ENCODE measurements at places on chromosomes 6 and 20.

GRCh38 chr6:49430866-49431265 lies 32.2 kb downstream of the MMUT start:
- no peaks in the 10 kb centered on the region for H3K4me1 ChIP-seq
- peaks cover 18% of the 10 kb centered on the region for H3K36me3 ChIP-seq
- no peak for DNase-seq
- H3K4me3 ChIP-seq, result no peak overlapping the region

DNA sequence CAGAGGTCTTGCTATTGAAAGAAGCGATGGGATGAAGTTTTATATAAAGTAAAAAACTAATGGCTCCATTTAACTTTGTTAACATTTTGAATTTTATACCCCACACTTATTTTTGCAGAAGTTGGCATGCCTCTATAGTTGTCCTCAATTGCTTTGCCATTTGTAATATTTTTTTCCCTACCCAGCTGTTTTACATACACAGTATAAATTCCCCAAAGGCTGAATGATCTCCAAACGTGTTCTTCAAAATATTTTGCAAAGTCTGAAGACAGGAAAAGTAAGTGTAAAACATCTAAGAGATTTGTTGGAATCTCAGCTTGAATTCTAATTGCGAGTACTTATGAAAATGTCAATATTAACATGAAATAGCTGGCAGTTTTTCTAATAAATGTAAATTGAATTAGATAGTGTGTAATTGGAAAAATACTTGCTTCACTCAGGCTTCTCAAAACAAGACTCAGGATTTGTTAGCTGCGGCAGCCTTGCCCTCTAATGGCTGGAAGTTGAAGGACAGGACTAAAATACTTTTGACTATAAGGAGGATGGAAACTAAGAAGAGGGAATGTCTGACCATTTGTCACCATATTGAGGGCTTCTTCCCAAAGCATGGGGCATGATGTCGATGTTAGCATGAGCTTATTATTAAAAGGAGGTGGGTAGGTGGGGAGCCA lies 226.8 kb downstream of the UST start:
- peaks cover 3% of the 10 kb centered on the region for H3K27me3 ChIP-seq
- no peak overlapping the region for H3K4me3 ChIP-seq
- H3K4me1 ChIP-seq, result no peaks in the 10 kb centered on the region
- no peak overlapping the region for H3K27ac ChIP-seq
- DNase-seq, result no peak
- H3K36me3 ChIP-seq, result no peaks in the 10 kb centered on the region

DNA sequence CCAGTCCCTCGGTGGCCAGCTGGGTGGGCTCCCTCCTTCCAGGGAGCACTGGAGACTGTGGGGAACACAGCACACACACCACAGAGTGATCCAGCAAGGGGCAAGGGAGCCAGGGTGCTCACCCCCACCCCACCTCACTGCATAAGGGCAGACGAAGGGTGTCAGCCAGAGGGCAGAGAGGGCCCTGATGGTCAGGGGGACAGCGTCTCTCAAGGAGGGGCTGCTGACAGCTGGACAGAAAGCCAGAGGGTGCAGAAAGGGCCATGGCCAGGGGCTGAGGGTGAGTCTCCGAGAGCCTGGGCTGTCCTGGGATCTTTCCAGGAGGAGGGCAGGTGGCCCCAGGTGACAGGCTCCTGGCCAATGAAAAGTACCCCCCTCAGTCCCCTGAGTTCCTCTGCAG lies 73.4 kb upstream of the PMEPA1 start:
- H3K36me3 ChIP-seq, result no peaks in the 10 kb centered on the region
- H3K27me3 ChIP-seq, result peaks cover 5% of the 10 kb centered on the region
- DNase-seq, result no peak
- H3K27ac ChIP-seq, result no peak overlapping the region

- H3K4me3 ChIP-seq, result no peak overlapping the region
- no peak for DNase-seq
- no peaks in the 10 kb centered on the region for H3K36me3 ChIP-seq
- no peak overlapping the region for H3K27ac ChIP-seq
- no peaks in the 10 kb centered on the region for H3K27me3 ChIP-seq
- no peaks in the 10 kb centered on the region for H3K4me1 ChIP-seq
Measured at GRCh38 chr20:39429726-39430125, 467.6 kb downstream of the DHX35 start.

DNA sequence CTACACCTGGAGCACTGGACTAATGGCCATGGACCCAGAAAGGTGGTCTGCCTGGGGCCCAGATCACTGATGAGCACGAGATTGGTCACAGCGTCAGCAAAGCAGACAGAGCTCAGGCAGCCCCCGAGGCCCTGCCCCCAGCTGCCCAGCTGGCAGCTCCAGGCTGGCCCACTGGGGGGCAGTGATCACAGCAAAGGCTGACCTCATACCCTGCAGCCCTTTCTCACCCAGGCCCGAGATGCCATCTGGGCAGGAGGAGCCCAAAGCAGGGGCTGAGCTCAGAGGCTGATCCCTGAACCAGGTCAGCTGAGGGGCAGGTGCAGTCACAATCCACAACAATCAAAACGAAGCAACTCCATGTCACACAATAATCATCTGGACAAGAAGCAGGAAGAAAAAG lies 4.1 kb downstream of the MAP1LC3A start:
- H3K27me3 ChIP-seq, result no peaks in the 10 kb centered on the region
- no peak overlapping the region for H3K4me3 ChIP-seq
- no peak overlapping the region for H3K27ac ChIP-seq
- no peaks in the 10 kb centered on the region for H3K36me3 ChIP-seq

GRCh38 chr6:29791162-29791561 lies 36.5 kb upstream of the HLA-G start:
- DNase-seq, result no peak
- peak overlapping the region; percentile 77 for H3K4me3 ChIP-seq
- H3K27ac ChIP-seq, result peak overlapping the region; percentile 58
- peaks cover 71% of the 10 kb centered on the region for H3K27me3 ChIP-seq
- peaks cover 3% of the 10 kb centered on the region for H3K36me3 ChIP-seq

GRCh38 chr20:24502661-24503060 lies 33.2 kb downstream of the SYNDIG1 start:
- H3K27ac ChIP-seq, result no peak overlapping the region
- DNase-seq, result peak; percentile 18
- H3K36me3 ChIP-seq, result no peaks in the 10 kb centered on the region
- no peak overlapping the region for H3K4me3 ChIP-seq

- DNase-seq, result no peak
- no peak overlapping the region for H3K4me3 ChIP-seq
- peaks cover 47% of the 10 kb centered on the region for H3K4me1 ChIP-seq
- H3K27me3 ChIP-seq, result no peaks in the 10 kb centered on the region
Measured at GRCh38 chr6:24996269-24996836, 60.6 kb upstream of the RIPOR2 start.

- H3K4me1 ChIP-seq, result no peaks in the 10 kb centered on the region
- no peak overlapping the region for H3K27ac ChIP-seq
- no peaks in the 10 kb centered on the region for H3K36me3 ChIP-seq
- no peak for DNase-seq
Measured at GRCh38 chr6:126374372-126374771, 34.5 kb downstream of the CENPW start.

GRCh38 chr6:71268735-71269437 lies 19.7 kb upstream of the OGFRL1 start:
- H3K27ac ChIP-seq, result no peak overlapping the region
- no peaks in the 10 kb centered on the region for H3K36me3 ChIP-seq
- no peaks in the 10 kb centered on the region for H3K4me1 ChIP-seq
- H3K27me3 ChIP-seq, result no peaks in the 10 kb centered on the region

GRCh38 chr6:158835616-158836221 lies 16.6 kb upstream of the EZR start:
- H3K27ac ChIP-seq, result no peak overlapping the region
- DNase-seq, result no peak
- H3K27me3 ChIP-seq, result peaks cover 8% of the 10 kb centered on the region
- H3K36me3 ChIP-seq, result no peaks in the 10 kb centered on the region
- no peaks in the 10 kb centered on the region for H3K4me1 ChIP-seq

- no peak for DNase-seq
- no peaks in the 10 kb centered on the region for H3K27me3 ChIP-seq
- H3K36me3 ChIP-seq, result peaks cover 34% of the 10 kb centered on the region
- no peak overlapping the region for H3K4me3 ChIP-seq
Measured at GRCh38 chr6:42440027-42440426, 11.7 kb downstream of the TRERF1 start.

GRCh38 chr20:59033616-59034165 lies 1.6 kb upstream of the ATP5F1E start:
- no peak for DNase-seq
- H3K36me3 ChIP-seq, result peaks cover 59% of the 10 kb centered on the region
- H3K27me3 ChIP-seq, result no peaks in the 10 kb centered on the region
- H3K27ac ChIP-seq, result peak overlapping the region; percentile 58
- no peak overlapping the region for H3K4me3 ChIP-seq
- H3K4me1 ChIP-seq, result peaks cover 68% of the 10 kb centered on the region

DNA sequence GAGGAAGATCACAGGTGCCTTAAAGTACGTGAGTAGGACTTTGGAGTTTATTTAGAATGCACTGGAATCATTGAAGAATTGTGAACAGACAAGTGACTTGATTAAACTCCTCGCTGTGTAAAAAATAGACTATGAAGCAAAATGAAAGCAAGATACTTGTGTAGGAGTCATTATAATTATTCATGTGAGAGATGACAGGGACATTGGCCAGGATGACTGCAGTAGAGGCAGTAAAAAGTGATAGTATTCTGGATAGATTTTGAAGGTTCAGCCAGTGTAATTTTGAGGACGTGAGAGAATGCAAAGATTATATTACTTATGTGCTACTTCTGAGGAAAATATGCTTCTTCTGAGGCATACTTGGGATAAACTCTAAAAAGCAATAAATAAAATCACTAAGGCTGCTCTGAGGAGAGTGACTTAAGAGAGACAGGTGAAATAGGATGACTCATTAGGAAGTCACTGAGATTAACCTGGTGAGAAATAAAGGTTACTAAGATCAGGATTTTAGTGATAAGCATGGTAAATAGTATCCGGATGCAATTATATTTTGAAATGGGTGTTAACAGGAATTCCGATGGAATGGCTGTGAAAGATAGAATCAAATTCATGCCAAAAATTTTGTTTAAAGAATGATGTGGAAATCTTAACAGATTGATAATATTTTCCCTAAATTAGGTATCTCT lies 202.0 kb downstream of the CENPW start:
- no peak overlapping the region for H3K4me3 ChIP-seq
- no peaks in the 10 kb centered on the region for H3K27me3 ChIP-seq
- DNase-seq, result no peak
- H3K27ac ChIP-seq, result no peak overlapping the region

GRCh38 chr6:11772109-11772825 lies 6.3 kb downstream of the ADTRP start:
- H3K4me1 ChIP-seq, result no peaks in the 10 kb centered on the region
- H3K27ac ChIP-seq, result no peak overlapping the region
- no peaks in the 10 kb centered on the region for H3K36me3 ChIP-seq
- DNase-seq, result no peak
- no peak overlapping the region for H3K4me3 ChIP-seq
- peaks cover 16% of the 10 kb centered on the region for H3K27me3 ChIP-seq

DNA sequence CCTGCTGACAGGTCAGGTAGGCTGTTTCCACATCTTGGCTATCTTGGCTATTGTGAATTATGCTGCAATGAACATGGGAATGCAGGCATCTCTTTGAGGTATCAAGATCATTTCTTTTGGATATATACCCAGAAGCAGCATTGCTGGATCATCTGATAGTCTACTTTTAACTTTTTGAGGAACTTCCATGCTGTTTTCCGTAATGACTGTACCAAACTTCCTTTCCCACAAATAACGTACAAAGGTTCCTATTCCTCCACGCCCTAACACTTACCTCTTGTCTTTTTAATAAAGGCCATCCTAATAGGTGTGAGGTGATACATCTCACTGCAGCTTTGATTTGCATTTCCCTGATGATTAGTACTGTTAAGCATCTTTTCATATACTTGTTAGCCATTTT lies 338.7 kb upstream of the RUNX2 start:
- no peaks in the 10 kb centered on the region for H3K4me1 ChIP-seq
- peaks cover 6% of the 10 kb centered on the region for H3K36me3 ChIP-seq

- H3K4me3 ChIP-seq, result no peak overlapping the region
- DNase-seq, result no peak
- no peaks in the 10 kb centered on the region for H3K36me3 ChIP-seq
- H3K4me1 ChIP-seq, result no peaks in the 10 kb centered on the region
Measured at GRCh38 chr6:12543953-12544352, 172.6 kb upstream of the PHACTR1 start.

GRCh38 chr20:25489221-25489871 lies 81.9 kb downstream of the GINS1 start:
- no peak overlapping the region for H3K4me3 ChIP-seq
- DNase-seq, result no peak
- H3K27ac ChIP-seq, result no peak overlapping the region

GRCh38 chr20:44959082-44959637 lies 1.0 kb downstream of the TOMM34 start:
- peak overlapping the region; percentile 95 for H3K27ac ChIP-seq
- H3K4me1 ChIP-seq, result peaks cover 64% of the 10 kb centered on the region
- H3K36me3 ChIP-seq, result peaks cover 35% of the 10 kb centered on the region
- no peaks in the 10 kb centered on the region for H3K27me3 ChIP-seq

DNA sequence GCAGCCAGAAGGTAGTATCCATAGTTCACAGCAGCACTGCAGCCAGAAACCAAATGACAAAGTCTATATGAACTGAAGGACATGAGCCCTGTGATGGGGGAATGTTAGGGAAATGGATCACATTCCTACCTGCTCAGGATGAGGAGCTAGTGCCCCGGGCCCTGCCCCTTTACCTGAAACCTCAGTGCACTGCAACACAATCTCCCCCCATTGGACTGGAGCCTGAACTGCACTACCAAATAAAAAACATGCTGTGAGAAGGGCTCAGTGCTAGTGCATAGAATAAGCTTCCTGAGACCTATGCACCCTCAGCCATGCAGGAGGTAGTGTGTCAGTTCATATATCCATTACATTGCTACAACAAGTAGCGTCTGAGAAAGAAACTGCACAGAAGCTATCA lies 477.8 kb downstream of the HACE1 start:
- H3K4me3 ChIP-seq, result no peak overlapping the region
- no peaks in the 10 kb centered on the region for H3K27me3 ChIP-seq
- DNase-seq, result no peak
- no peak overlapping the region for H3K27ac ChIP-seq

DNA sequence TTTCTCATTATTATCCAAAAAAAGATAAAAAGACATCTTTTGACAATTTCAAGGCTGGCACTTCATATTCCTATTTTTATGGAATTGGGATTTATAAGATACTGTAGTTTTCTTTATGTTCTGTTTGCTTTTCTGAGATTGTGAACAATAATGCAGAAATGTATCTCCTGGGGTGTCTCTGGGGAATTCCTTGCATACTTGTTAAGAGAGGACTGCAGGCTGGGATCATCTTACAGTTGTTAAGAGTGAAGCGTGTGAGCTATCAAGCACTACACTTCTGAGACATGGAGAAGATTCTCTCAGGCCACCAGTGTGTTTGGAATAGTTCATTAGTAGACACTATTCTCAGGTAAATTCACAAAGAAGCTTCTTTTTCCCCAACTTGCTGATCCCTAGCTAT lies 963.3 kb upstream of the GJE1 start:
- peaks cover 2% of the 10 kb centered on the region for H3K27me3 ChIP-seq
- no peak for DNase-seq
- no peak overlapping the region for H3K27ac ChIP-seq
- no peaks in the 10 kb centered on the region for H3K4me1 ChIP-seq
- no peaks in the 10 kb centered on the region for H3K36me3 ChIP-seq
- H3K4me3 ChIP-seq, result no peak overlapping the region

- H3K27me3 ChIP-seq, result peaks cover 4% of the 10 kb centered on the region
- DNase-seq, result no peak
- peaks cover 11% of the 10 kb centered on the region for H3K36me3 ChIP-seq
- H3K4me1 ChIP-seq, result peaks cover 12% of the 10 kb centered on the region
- no peak overlapping the region for H3K27ac ChIP-seq
Measured at GRCh38 chr6:85412911-85413430, 36.9 kb upstream of the NT5E start.

Data from activated CD8-positive, alpha-beta memory T cell treated with anti-CD3 and anti-CD28 coated beads, Interleukin-2, amount 10 ng/mL, durations not matched to agents 7 days and 5 days (primary cell).